ENCODE measurements at places on chromosomes 13 and 19. TPM values are rescaled to one million over a fixed set of nuclear protein-coding genes. Genes with fewer than 3 reads are reported as not detected.

CYP4F8 gene
- not detected for total RNA-seq

KCNRG gene
- 4.3 TPM for total RNA-seq

C19orf18 gene
- total RNA-seq, result 0.82 TPM

CLIP3 gene
- total RNA-seq, result 5.7 TPM

KCNN1 gene
- total RNA-seq, result 0.41 TPM

ZNF226 gene
- total RNA-seq, result 13.3 TPM

TRPM4 gene
- total RNA-seq, result 28.2 TPM
